Activated gamma-delta T cell (primary cell): ENCODE measurements at places on chromosomes 4 and X.

- DNase-seq: no peak
Measured at GRCh38 chr4:56311299-56311975, 75.9 kb downstream of the AASDH start.

DNA sequence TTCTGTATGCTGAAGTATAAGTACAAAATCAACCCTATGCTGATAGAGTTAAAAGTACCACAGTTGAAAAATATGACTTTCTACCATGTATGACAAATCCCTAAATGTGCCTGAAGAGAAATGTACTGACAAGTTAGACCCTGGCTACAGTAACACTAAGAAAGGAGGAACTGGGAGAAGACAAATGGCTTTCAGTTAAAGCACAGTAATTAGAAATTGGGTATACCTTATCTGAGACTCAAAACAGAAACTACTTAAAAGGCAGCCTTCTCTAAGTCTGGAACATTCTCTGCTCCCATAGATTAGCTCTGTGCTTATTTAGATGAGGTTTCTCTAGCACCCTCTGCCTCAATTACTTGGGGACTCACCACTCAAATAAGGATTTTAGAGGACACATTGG, 189.1 kb downstream of the GPC3 start:
- DNase-seq: no peak

DNA sequence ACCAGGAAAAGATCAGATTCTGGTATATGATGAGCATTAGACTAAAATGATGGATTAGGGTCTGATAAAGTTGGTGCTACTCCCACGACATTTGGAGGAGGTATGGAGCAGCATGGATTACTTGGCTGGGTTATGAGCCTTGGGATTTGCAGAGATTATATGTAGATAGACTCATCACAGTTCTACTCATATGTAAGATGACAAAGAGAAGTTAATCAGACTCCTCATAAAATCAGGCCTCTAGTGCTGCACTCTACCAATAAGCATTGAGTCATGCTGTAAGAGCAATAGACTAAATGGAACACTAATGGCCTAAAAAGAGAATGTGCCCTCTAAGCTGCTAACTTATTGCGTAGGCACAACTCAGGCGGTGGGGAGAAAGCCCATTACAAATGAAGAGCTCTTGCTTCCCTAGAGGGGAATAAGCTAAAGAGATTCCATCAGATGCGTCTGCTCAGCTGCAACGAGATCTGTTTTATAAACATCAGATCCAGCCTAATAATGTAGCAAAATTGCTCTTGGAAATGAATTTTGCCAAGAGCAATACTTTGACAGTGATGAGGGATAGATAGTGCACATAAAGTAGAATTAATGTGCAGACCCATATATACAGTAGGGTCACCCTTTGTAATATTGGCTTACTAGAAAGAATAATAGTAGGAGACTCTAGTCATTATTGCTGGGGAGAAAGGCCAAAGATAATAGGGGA, 17.5 kb downstream of the LIAS start:
- DNase-seq: no peak

DNA sequence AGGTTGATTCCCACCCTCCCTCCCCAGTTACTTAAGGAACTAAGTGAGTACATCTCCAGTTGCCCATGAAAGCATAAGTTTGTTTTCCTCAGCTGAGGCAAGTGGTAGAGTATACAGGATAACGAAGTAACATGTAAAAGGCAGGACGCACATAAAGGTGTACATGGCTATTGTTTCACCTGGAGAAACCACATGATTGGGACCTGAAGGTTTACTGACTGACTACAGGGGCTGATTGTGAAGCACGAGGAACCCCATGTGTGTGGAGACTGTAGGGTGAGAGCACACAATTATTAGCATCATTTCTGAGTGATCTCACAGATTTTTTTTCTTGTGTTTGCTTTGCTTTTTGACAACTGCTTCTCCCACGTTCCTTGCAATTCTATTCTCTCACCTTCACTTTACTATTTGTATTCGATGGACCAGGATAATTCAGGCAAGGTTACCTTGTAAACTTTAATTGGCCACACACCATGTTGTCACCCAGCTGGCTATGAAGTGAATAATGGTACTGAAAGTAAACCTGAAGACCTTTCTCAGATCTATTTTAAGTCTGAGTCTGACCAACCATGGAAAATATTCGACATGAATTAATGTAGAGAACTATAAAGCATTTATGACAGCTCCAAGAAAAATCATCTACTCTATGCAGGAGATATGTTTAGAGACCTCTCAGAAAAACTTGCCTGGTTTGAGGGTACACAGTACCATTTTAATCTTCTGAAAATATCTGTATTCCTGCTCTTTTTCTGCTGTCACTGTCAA, 102.5 kb upstream of the MYOZ2 start:
- no peak for DNase-seq

- no peak for DNase-seq
Measured at GRCh38 chr4:1898681-1899080, 27.5 kb downstream of the NSD2 start.

- DNase-seq: no peak
Measured at GRCh38 chr4:16461362-16461761, 235.1 kb upstream of the TAPT1 start.

DNA sequence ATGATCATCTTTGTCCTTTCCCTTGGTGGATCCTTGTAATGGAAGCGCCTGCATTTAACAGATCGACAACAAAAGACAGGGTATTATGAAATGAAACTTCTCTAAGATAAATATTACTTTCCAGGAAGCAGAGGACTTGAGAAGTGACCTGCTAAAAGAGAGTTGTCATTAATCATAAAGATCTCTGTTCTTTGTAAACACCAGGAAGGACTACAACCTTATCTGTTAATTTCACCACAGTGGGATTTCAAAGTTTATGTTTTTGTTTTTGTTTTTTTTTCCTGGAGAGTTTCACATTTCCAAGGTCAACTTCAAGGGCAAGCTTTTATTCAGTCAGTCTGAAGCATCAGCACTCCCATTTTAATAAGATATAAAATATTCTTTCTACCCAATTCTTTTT, 170.9 kb downstream of the RCHY1 start:
- DNase-seq: no peak

- DNase-seq: no peak
Measured at GRCh38 chr4:32631831-32632230, 1911.7 kb downstream of the PCDH7 start.

GRCh38 chr4:14856062-14856933, 146.0 kb upstream of the CPEB2 start:
- DNase-seq: no peak

DNA sequence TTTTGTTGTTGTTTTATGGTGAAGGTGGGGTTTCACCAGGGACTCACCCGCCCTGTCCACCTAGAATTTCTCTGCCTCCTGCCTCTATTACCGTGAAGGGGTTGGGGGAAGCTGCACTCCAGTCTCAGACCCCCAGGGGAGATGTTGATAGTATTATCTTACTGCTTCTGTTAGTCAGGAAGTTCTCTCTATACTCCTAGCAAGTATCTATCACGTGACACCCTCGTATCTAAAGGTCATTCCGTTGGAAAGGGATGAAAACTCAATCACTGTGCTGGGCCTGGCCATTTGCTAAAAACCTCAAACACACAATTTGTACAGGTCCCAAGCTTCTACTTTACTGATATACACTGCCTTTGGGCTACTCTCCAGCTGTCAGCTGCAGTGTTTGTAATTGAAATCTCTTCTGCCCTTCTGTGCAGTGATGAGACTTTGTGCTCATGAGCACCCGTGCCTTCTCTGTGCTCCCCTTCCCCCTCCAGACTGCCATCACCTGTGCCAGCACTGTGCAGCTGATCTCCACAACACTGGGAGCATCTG, 188.5 kb upstream of the ANXA3 start:
- DNase-seq: no peak

DNA sequence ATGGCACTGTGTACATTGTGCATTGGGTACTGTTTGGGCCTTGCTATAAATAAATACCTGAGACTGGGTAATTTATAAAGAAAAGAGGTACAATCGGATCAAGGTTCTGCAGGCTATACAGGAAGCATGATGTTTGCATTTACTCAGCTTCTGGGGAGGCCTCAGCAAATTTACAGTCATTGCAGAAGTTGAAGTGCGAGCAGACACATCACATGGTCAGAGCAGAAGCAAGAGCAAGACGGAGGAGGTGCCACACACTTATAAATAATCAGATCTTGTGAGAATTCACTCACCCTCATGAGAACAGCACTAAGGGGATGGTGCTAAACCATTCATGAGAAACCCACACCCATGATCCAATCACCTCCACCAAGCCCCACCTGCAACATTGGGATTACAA, 505.0 kb downstream of the ARAP2 start:
- DNase-seq: no peak

- no peak for DNase-seq
Measured at GRCh38 chrX:81120258-81120935, 81.3 kb downstream of the HMGN5 start.
